Uterus (tissue), 4 donors: ENCODE measurements at places on chromosomes 13 and 19.

- DNase-seq, result no peak
Measured at GRCh38 chr13:30572859-30573275, 44.9 kb upstream of the USPL1 start.

DNA sequence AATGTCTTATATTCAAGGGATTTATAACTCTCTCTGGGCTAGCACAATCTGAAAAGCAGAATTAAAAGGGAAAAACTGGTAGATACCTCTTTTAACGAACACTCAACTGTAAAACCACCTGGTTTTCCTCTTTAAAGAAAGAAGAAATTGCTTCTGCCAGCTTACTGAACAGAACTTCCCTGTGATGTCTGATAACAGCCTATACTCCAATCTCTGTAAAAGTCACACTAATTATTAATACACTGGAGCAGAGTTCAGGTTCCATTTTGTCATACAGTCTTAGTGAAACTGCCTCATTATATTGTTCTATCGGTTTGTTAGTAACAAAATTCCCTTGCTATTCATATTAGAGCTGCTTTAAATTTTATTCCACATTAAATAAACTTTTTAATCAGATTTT is 251.0 kb upstream of the STARD13 start:
- no peak for DNase-seq

- no peak for DNase-seq
Measured at GRCh38 chr19:57342582-57342981, 8.5 kb upstream of the ZNF304 start.

- no peak for DNase-seq
Measured at GRCh38 chr13:95498886-95499285, 53.6 kb upstream of the CLDN10 start.

DNA sequence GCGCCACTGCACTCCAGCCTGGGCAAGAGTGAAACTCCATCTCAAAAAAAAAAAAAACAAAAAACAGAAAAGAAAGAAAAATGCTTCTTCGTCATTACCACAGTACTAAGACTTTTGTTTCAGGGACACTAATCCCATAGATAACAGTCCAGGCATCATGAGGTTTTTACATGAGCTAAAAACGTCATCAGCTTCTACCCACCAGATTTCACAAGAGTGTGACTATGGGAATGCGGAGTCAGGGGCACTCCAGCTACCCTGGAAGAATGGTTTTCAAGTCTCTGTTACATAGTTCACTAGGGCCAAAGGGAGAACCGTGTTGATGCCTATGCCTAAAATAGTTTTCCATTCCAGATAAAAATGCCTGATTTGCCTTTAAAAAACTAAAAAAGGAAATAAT is 33.2 kb downstream of the RAB20 start:
- DNase-seq, result no peak

DNA sequence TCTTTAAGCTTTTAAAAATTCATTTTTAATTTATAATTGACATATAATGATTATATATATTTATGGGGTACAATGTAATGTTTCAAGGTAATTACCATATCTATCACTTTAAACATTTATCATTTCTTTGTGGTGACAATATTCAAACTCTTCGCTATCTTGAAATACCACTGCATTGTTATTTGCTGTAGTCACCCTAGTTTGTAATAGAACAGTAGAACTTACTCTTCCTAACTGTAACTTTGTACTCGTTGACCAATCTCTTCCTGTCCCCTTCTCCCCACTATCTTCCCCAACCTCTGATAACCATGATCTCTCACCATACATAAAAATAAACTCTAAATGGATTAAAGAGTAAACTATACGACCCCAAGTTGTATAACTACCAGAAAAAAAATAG is 20.4 kb downstream of the COG6 start:
- no peak for DNase-seq

DNA sequence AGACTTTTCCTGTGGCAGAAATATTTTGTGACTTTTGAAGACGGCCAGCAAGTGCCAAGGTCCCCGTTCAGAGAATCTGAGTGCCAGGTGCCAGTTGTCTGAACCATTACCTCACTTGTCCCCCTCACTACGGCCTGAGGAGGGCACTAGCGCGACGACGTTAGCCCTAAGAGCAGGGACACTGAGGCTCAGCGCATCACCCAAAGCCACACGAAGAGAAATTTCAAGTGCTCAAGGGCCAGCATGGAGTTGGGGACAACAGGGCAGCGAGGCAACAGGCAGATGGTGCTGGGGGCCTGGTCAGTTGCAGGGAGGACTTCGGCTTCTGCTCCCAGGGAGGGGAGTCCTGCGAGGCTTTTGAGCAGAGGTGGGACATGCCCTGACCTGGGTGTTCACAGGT is 9.5 kb upstream of the TYK2 start:
- DNase-seq, result no peak

GRCh38 chr13:66534561-66534960 is 695.6 kb downstream of the PCDH9 start:
- DNase-seq, result no peak

DNA sequence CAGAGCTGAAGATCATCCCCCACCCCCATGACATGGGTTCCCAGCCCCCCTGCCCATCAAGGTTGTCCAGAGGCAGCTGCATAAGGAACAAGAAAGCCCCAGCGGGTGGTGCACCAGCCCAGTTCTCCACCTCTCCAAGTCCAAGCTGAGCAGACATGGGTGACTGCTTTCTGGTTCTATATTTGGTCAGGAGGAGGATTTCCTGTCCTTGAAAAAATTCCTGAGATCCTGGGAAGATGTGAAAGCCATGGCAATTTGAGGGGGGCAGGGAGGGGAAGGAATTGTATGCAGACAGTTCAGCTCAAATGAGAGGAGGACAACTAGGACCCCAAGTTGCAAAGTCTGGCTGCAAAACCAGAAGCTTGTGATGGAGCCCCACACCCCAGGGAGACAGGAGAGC is 55.4 kb upstream of the ADGRE5 start:
- DNase-seq, result no peak

GRCh38 chr13:55553701-55554100 is 1587.0 kb upstream of the PRR20A start:
- no peak for DNase-seq

- DNase-seq, result no peak
Measured at GRCh38 chr13:50153401-50153800, 138.2 kb downstream of the KCNRG start.

DNA sequence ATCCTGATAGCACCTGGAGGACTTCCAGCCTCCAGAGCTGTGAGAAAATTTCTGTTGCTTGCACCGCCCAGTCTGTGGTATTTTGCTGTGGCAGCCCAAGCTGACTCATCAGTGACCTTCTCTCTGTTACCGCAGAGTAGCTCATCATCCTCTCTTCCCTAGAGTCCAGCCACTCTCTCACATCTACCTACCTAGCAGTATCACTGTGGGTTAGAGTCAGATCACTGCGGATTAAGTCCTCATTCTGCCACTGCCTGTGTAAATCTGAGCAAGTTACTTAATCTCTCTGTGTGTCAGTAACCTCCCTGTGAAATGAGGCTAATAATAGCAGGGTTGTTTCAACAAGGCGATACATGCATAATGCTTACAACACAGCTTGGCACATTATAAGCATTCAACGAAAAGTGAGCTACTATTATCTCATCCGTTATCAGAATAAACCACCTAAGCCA is 40.3 kb upstream of the USPL1 start:
- no peak for DNase-seq

- no peak for DNase-seq
Measured at GRCh38 chr13:25992076-25992475, 59.7 kb downstream of the SHISA2 start.

DNA sequence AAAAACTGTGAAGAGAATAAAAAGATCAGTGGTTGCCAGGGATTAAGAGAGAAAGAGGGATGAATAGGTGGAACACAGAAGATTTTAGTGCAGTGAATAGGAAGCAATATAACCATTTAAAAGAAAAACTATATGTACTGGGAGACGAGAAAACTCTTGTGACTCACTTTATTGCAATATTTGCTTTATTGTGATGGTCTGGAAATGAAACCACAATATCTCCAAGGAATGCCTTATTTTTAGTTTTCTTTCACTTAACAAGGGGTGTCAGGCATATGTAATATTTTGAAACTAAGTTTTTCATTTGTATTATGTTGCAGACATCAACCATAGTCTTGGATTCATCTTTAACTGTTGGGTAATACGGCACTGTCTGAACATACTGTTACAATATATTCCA is 1308.2 kb downstream of the PCDH9 start:
- DNase-seq, result no peak

- no peak for DNase-seq
Measured at GRCh38 chr13:112998521-112999280, 29.7 kb downstream of the MCF2L start.

GRCh38 chr19:51821921-51822320 is 27.0 kb downstream of the FPR3 start:
- no peak for DNase-seq

GRCh38 chr19:29983568-29983967 is 41.5 kb downstream of the URI1 start:
- DNase-seq, result no peak

DNA sequence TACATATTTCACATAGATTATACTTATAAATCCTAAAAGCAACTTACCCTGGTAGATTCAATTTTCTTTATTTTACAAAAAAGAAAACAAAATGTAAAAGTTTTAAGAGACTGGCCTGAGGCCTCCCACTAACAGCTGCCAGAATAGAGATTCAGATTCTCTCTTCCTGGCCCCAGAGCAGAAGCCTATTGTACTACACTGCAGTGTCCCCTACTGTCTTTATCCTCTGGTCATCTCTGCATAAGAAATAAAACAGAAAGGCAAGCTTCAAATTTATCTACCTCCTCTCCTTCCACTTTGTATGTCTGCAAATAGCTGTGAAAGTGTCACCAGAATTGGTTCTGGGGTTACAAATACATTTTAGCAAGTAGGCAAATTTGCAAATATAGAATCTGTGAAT is 1004.1 kb upstream of the PCDH9 start:
- DNase-seq, result no peak

DNA sequence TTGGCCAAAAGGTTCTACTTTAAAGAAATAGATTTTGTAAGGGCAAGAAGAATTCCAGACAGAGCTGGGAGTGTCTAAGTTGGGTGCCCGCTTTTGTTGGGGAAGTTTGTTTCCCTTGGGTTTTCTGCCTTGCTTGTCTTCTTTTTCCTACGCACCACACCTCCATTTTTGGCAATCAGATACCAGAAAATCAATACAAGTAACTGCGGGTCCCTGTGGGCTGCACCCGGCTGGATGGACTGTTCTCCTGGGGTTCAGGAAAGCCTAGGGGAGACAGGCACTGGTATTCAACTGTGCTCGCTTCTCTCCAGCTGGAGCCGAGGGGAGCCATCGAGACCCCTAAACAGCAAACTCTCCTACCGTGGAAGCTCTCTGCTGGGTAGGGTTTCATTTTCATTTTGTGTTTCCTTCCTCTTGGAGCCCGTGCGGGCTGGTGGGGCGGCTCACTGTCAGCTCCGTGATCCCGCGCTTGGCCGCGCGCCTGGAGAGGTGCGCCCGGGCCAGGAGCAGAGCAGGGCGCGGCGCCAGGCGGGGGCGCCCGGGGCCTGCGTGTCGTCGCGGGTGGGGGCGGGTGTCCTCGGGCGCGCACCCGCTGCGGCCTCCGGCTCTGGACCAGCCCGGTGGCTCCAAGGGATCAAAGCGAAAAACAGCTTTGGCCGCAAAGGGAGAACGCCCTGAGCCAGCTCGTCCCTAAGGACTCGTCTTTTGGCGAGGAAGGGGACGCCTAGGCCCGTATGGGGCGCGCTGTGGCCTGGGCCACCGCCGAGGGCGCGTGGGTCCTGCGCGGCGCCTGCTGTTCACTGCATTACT is 347.2 kb downstream of the ZNF536 start:
- peak; percentile 69 for DNase-seq

GRCh38 chr13:59230484-59231264 is 933.1 kb downstream of the DIAPH3 start:
- DNase-seq, result no peak
